WTC11 (cell line): ENCODE measurements at places on chromosomes 1 and 21. TPM values are rescaled to one million over a fixed set of nuclear protein-coding genes. Genes with fewer than 3 reads are reported as not detected.
A peak's percentile ranks its signal among the peaks of the same experiment; 100 is the strongest.

ZNF281 gene
- total RNA-seq = 47.7 to 49.6 TPM (median 49.3 TPM) in 3 replicates

GRCh38 chr1:115796036-115796435, 27.5 kb upstream of the CASQ2 start:
- H3K4me1 ChIP-seq = peaks cover 51% of the 10 kb centered on the region
- no peak overlapping the region for H3K4me3 ChIP-seq
- no peaks in the 10 kb centered on the region for H3K27me3 ChIP-seq
- no peak for DNase-seq
- H3K27ac ChIP-seq = peak overlapping the region; percentile 45; the same call in 1 of the 2 replicates
- no peaks in the 10 kb centered on the region for H3K36me3 ChIP-seq

DNA sequence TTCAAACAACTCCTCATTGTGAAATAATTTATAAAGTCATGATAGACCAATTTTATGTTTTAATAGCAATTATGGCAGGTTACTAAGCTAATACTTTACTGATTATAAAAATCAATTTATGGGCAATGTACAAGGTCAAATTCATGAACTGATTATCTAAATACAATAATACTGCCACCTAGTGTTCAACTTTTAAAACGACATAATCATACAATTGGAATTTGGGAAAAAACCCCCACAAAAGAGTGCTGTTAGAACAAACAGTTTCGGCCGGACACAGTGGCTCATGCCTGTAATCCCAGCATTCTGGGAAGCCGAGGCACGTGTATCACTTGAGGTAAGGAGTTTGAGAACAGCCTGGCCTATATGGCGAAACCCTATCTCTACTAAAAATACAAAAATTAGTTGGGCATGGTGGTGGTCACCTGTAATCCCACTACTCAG, 14.0 kb downstream of the GTF2B start:
- no peaks in the 10 kb centered on the region for H3K36me3 ChIP-seq
- no peaks in the 10 kb centered on the region for H3K4me1 ChIP-seq
- H3K27ac ChIP-seq = peak overlapping the region; percentile 76
- H3K4me3 ChIP-seq = no peak overlapping the region

GRCh38 chr1:91523482-91523881, 22.8 kb downstream of the CDC7 start:
- H3K27me3 ChIP-seq = no peaks in the 10 kb centered on the region
- DNase-seq = no peak
- no peaks in the 10 kb centered on the region for H3K4me1 ChIP-seq
- no peak overlapping the region for H3K27ac ChIP-seq

DNA sequence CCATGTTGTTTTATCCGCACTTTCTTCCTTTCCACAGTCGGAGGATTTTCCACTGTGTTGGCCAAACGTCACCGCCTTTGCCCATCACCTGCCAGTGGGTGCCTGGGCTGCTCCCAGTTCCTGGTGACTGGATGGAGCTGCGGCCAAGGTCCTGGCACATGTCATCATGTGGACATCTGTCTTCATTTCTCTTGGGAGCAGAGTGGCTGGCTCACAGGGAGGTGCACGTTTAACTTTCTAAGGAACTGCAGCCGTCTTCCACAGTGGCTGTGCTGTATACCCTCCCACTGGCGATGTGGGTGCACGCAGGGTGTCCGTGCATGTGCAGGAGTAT, 19.5 kb upstream of the RNF223 start:
- H3K4me1 ChIP-seq = no peaks in the 10 kb centered on the region
- H3K36me3 ChIP-seq = 0 out of 2 replicates have a peak, but pooled peaks cover 7% of the 10 kb centered on the region
- H3K4me3 ChIP-seq = no peak overlapping the region
- H3K27ac ChIP-seq = no peak overlapping the region
- no peak for DNase-seq
- H3K27me3 ChIP-seq = peaks cover 17% of the 10 kb centered on the region

GRCh38 chr21:28336314-28336713, 656.4 kb downstream of the LTN1 start:
- H3K4me3 ChIP-seq = no peak overlapping the region
- H3K4me1 ChIP-seq = peaks cover 3% of the 10 kb centered on the region; the same call in 1 of the 2 replicates
- H3K36me3 ChIP-seq = no peaks in the 10 kb centered on the region
- DNase-seq = no peak

DNA sequence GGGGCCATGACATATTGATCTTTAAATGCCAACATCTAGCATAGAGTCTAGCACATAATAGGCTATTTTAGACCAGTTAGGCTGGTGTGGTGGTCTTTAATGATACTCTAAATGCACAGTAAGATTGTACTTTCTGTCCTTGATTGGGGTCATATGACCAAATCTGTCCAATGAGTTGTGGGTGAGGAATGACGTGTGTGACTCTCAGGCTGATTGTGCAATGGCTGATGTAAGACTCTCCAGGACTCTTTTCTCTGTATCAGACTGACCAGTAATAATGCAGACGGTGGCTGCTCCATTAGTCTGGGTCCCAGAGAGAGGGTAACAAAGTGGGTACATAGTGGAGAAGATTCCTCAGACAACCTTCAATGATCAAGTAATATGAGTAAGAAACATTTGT, 541.6 kb upstream of the CAMK1G start:
- peaks cover 5% of the 10 kb centered on the region for H3K27me3 ChIP-seq
- H3K36me3 ChIP-seq = no peaks in the 10 kb centered on the region
- no peak overlapping the region for H3K27ac ChIP-seq
- H3K4me3 ChIP-seq = no peak overlapping the region
